Activated CD4-positive, alpha-beta T cell treated with anti-CD3 and anti-CD28 coated beads for 36 hours (primary cell): ENCODE measurements at places on chromosomes 13 and 19.

DNA sequence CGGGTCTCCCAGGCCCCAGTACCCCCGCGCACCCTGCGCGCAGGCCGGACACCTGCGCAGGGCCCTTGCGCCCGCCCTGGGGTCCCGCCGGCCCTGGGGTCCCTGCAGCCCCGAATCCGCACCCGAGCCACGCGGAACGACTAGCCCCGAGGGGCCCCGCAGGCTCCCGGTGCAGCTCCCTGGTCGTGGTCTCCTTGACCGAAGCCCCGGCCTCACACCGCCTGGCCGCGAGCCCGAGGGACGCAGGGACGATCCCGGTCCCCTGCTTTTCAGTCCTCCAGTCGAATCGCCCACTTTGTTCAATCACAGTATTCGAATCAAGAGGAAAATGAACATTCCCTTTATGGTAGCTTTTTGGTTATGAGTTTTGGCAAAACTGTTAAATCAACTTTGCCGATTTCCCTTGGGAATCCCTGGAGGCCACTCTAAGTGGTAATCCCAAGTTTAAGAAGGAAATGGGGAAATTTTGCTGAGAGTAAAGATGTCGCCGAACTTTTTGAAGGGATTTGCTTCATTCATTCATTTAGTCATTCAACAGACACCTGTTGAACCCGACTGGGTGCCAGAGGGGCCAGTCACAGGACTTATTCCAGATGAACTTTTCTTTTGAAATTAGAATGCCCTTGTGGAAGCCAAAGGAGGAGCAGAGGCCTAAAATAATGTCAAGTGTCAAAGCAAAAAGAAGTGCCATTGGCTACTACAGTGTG lies 75.0 kb downstream of the ZIC5 start:
- no peak for DNase-seq

DNA sequence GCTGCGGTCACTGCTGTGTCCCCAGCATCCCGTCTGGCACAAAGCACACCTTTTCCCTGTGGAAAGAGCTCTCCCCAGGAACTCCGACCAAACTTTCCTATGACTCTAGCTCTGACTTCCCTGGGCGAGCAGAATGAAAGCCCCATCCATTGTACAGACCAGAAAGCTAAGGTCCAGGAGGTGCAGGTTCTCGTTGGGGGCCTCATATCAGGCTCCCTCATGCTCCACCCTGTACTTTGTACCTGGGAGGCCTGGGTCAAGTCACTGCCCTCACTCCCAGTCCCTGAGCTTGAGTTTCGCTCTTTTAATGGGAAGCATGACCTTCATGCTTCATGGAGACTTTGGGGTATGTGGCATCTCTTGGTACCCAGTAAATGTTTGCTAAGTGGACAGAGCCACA lies 18.4 kb downstream of the CYTH2 start:
- no peak for DNase-seq

DNA sequence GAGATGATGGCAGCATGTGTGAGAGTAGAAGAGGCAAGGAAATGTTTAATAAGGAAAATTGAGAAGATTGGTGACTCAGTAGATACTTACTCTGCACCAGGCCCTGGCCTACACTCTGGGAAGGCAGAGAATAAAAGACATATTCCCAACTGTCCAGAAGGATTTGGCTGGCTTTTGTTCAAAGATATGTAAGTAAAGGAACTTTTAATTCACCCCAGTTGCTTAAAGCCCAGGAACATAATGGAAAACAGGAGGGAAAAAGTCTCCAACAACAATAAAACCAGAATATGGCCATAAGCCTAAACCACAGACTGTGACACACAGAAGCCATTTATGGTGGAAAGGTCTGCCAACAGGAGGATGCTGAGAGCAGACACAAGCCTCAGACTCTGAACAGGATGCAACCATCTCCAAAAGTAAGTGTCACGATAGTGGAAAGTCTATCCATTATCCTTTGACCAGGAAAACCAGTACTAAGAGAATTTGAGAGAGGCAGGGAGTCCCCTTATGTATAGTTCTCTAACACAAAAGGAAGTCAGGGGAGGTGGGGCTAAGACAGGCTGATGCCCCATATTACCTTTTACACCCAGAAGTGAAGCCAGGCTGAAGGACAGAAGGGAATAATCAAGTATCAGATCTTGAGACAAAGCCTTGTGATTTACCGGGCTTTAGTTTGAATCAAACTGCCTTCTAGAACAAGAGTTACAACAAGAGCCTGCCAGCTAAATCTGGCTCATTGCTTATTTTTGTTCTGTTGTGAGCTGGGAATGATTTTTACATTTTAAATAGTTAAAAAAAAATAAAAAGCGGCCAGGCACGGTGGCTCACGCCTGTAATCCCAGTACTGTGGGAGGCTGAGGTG lies 169.5 kb upstream of the STARD13 start:
- DNase-seq: no peak

DNA sequence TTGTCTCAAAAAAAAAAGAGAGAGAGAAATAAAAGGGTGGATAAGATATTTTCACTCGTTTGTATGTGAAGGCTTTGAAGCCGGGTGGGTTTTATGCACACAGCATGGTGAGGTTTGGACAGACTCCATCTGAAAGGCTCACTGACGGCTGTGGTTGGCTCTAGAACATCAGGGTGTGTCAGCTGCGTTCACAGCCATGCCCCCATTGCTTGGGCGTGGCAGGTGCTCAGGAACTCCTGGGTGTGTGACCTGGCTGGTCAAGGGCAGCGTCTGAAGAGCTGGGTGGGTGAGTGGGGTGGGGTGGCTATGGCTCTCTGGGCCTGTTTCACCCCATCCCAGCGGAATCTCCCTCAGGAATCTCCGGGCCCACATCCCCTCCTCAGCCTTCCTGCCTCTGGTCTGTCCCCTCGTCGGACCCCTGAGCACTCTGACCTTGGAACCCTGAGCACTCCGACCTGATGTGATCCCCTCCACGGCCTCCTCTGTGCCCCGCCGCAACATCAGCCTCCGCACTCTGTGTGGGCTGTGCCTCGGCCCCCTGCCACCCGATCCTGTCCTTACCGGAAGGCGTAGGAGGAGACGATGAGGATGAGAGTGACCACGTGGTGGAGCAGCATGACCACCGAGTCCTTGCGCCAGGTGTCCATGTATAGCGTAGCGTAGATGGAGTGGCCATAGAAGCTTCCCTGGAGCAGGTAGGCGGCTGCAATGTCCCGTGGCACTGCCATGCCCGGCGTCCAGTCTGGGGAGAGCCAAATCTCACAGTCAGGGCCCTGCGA lies 12.2 kb downstream of the CERS1 start:
- no peak for DNase-seq

GRCh38 chr13:43294412-43294811 lies 271.0 kb downstream of the DNAJC15 start:
- no peak for DNase-seq

DNA sequence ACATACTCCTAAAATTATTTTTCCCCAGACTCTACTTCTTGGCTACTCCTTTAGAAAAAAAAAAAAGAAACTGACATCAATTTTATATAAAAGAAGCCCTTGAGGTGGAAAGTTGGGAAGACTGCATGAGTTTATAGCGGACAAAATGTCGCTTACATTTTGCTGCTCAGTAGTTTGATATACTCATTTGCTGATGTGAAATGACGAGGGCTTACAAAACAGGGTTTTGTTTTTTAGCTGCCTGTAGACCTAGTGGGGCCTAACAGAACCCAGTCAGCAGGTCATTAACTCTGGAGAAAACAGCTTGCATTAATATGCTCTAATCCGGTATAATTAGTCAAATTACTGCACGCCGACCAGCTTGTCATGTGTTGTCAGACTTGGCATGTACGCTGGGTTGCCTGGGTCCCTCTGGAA lies 37.6 kb upstream of the MAB21L1 start:
- no peak for DNase-seq

- DNase-seq: peak; percentile 37
Observed at GRCh38 chr19:2719920-2720776, 1.0 kb downstream of the DIRAS1 start.

DNA sequence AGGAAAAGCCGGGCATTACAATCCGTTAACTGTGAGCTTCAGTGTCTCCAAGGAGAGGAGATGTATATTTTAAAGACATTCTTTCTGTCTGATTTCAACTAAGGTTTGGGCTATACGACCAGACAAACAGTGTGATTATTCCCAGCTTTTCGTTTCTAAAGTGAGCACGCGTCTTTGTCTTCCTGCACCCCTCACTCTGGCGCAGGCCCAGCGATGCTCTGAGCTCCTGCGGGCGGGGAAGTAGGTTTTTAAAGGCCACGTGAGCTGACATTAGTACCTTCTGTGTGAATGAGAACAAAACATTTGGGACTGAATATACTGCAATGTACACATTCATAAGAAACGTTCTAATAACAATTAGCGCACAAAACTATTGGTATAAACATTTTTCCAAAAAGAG lies 15.3 kb upstream of the RANBP3 start:
- no peak for DNase-seq

GRCh38 chr13:83992566-83993358 lies 110.5 kb upstream of the SLITRK1 start:
- DNase-seq: no peak

GRCh38 chr13:48545608-48546007 lies 12.7 kb upstream of the RCBTB2 start:
- no peak for DNase-seq

DNA sequence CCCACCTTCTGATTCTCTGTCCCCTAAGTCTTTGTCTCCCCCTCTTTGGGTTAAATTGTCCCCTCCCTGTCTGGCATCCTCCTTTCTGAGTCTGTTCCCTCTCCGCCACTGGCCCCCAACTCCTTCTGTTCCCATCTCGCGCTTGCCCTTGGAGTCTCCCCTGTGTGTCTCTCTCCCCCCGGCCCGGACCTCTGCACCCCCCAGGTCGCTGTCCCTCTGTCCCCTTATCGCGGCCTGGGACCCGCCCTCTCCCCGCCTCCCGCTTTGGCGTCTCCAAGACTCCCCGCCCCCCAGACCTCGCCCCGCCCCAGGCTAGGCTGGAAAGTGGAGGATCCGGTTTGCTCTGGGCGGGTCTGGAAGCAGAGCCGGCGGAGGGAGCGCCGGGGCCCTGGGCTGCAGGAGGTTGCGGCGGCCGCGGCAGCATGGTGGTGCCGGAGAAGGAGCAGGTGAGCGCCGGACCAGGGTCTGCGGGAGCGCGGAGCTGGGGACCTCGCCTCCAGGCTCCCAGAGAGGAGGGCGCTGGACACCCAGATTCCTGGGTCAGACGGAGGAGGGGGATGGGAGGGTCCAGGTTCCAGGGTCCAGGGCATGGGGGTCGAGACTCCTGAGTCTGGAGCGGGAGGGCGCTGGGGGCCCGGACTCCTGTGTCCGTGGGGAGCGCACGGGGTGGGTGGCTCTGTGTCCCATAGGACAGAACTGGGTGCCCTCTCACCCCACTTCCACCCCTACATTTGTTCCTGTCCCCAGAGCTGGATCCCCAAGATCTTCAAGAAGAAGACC lies at the start of gene TRPM4:
Gene TRPM4 (plus strand): TSS at position 348 of the 780 bp plus-strand sequence. CDS start 75 bp downstream, at position 423.
- DNase-seq: peak; percentile 77

GRCh38 chr13:38166116-38166515 lies 183.5 kb upstream of the UFM1 start:
- no peak for DNase-seq

- no peak for DNase-seq
Observed at GRCh38 chr13:59880468-59880867, 283.3 kb downstream of the DIAPH3 start.

GRCh38 chr13:49023431-49023830 lies 47.7 kb downstream of the FNDC3A start:
- no peak for DNase-seq

DNA sequence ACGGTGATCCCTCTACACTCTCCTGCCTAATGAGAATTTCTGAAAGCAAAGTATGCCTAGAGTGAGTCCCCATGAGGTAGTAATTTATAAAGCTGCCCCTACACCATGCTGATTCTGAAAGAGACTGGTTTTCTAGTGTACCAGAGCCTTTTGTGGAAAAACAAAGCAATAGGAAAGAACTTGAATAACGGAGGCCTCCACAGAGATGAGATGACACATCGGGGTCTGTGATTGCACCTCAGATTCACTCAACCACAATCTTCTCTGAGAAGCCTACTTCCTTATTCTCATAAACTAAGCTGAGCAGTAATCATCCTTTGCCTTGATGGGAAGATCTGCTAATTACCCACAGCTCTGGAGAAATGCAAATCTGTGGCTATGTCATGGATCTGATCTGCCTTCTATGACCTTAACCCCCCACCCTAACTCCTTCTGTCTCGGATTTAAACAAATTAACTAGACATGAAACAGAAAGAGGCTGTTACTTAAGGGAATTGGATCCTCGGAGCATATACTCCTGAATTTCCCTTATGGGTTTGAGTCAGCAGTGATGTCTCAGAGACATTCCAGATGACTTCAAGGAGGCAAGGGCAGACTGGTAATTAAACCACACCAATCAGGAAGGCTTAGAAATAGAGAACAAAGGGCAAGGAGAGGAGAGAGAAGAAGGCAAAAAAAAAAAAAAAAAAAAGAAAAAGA lies 128.0 kb downstream of the DCT start:
- peak; percentile 34 for DNase-seq
